ENCODE measurements at places on chromosomes 1 and 21.

DNA sequence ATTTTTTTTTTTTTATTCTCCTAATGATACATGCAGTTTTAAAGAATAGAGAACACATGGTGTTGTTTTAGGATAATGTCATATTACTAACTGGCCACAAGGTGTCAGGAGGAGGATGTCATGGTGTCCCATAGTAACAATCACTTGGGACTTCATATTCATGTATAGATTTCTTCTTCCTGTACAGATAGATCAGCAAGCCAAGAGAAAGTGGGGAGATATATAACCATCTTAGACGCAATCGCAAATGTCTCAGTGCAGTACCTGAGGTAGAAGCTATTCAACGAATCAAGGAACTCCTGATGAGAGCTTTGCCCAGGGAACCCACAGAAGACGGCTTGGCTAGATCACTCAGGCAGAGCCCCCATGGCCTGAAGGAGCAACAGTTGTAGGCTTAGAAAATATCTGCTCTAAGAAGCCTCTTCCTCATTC is 12.3 kb downstream of the OR2T11 start:
- DNase-seq: no peak

- no peak for DNase-seq
These were observed 43.5 kb downstream of the SNX7 start for GRCh38 chr1:98704971-98705370.

GRCh38 chr1:172973424-172973823 is 77.3 kb downstream of the TNFSF18 start:
- no peak for DNase-seq

DNA sequence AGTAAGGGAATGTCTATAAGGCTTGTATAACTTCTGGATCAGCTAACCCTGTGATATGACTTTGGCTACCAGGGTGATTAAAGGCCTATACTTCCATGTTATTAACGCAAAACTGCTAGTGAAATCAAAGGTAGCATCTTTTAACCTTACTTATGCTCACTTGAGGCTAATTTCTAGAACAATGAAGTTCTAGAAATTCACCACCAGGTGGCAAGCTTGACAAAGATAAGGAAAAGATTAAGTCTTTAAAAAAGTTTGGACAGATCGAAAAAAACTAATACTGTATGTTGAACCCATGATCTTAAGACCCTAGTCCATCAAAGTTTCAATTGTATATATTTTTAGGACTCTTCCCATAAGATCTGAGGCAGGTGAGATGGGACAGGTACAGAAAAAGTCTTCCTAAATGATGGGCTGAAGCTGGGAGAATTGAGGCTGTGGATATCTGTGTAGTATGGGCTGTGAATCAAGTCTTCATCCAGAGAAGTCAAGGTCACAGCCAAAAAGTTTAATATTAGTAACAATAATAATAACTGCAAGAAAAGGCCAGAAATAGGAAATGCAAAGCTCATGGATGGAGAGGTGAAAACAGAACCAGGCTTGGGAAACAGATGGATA is 18.8 kb downstream of the KYAT3 start:
- no peak for DNase-seq

DNA sequence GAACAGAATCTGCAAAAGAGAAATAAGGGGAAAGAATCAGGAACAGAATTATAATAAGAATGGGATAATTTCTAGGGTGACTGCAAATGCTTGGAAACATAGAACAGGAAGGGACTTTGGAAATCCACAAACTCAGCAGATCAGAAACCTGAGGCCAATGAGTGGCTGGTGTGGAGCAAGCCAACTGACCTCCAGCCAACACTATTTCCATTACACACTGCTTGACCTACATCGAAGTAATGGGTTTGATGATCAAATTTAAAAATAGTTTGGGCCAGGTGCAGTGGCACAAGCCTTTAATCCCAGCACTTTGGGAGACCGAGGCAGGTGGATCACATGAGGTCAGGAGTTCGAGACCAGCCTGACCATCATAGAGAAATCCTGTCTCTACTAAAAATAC is 284.9 kb downstream of the GRIK1 start:
- no peak for DNase-seq

- DNase-seq: no peak
These were observed 15.1 kb downstream of the THBS3 start for GRCh38 chr1:155192346-155193274.

GRCh38 chr1:218079347-218079746 is 205.7 kb upstream of the RRP15 start:
- no peak for DNase-seq

- DNase-seq: no peak
These were observed 476.3 kb upstream of the RUNX1 start for GRCh38 chr21:35525443-35525842.

GRCh38 chr1:20365421-20366055 is 74.9 kb downstream of the VWA5B1 start:
- DNase-seq: no peak

DNA sequence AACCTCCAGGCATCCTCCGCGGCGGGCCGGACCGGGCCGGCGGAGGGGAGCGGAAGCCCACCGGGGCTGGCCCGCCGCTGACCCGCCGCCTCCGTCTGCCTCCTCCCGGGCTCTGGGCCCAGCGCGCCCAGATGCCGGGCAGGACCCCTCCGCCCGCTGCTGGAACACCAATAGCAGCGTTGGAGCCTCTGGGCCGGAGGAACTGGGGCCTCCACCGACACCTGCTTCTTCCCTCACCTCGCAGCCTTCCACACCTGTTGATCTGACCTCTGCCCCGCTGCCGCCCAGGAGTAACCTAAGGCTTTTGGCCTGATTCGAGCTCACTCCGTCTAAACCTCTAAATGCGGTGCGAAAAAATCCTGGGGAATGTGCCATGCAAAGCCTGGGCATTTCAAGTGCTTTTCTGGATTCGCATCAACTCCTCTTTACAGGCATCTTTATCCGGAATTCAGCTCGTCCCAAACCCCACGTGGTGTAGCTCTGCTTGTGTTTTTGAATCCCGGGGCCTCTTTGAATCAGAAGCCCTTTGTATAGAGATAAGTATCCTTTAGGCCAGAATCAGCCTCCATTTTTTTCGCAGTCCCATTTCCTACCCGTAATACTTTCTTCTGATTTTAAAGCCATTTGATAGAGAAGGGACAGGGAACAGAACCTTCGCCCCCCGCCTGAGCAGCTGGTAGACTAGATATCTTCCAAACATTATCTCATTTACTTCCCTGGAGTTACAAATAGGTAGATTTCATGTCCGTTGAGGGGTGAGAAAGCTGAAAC is 680 bp upstream of the CNN3 start:
- no peak for DNase-seq

- DNase-seq: no peak
These were observed 620.0 kb upstream of the B3GALT2 start for GRCh38 chr1:193806079-193807048.

GRCh38 chr1:43602990-43603389 is 47.0 kb upstream of the KDM4A start:
- DNase-seq: no peak

GRCh38 chr1:62997884-62998283 is 214.0 kb downstream of the ATG4C start:
- DNase-seq: no peak

DNA sequence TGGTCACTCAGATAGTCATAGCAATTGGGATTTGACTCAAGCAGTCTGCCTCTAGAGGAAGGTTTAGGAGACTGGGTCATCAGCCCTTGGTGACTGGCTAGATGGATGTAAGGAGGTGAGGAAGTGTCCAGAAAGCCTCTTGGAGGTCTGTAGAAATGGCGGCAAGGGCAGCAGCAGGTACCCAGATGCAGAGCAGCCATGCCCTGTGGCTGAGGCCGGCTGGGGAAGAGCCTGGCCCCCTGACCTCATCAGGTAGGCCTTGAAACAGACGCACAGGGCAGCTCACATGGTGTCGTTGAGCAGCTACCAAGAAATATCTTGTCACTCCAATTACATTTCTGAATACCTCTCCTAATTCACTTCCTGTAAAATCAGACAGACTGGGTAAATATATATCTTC is 98.2 kb downstream of the DMRTB1 start:
- no peak for DNase-seq

- no peak for DNase-seq
These were observed 8.8 kb upstream of the NADK start for GRCh38 chr1:1786836-1787605.

GRCh38 chr1:240170266-240170665 is 78.6 kb downstream of the FMN2 start:
- no peak for DNase-seq

DNA sequence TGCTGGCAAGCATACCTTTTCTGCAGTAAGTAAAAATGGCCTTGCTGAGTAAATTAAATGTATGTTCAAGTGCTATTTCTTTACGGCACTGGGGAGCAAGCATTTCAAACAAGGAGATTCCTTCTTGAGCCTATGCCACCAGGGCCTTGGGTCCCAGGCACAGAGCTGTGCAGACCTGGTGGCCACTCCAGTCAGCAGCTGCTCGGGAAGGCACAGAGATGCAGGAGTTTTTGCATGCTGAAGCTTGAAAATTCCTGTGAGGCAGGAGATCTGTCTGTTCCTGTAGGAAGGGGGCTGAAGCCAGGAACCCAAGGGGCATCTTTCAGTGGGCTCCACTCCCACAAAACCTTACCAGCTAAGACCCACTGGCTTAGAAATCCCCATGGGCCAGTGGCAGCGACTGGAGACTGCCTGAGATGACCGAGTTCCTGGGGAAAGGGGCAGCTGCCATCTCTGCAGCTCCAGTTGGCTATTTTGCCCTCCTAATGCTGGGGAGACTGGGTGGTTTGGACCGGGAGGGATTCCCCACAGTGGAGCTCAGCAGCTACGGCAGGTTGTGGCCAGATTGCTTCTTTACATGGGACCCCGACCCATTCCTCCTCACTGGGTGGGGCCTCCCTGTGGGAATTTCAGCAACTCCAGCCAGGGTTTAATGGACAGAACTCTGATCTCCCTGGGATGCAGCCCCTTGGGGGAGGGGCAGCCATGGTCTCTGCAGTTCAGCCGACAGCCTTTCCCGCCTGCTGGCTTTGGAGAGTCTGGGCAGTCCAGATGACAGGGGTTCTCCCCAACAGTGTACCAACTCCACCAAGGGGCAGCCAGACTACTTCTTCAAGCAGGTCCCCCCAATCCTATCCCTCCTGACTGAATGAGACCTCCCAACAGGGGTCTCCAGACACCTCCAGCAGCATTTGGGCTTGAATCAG is 8.4 kb upstream of the PGBD2 start:
- no peak for DNase-seq

DNA sequence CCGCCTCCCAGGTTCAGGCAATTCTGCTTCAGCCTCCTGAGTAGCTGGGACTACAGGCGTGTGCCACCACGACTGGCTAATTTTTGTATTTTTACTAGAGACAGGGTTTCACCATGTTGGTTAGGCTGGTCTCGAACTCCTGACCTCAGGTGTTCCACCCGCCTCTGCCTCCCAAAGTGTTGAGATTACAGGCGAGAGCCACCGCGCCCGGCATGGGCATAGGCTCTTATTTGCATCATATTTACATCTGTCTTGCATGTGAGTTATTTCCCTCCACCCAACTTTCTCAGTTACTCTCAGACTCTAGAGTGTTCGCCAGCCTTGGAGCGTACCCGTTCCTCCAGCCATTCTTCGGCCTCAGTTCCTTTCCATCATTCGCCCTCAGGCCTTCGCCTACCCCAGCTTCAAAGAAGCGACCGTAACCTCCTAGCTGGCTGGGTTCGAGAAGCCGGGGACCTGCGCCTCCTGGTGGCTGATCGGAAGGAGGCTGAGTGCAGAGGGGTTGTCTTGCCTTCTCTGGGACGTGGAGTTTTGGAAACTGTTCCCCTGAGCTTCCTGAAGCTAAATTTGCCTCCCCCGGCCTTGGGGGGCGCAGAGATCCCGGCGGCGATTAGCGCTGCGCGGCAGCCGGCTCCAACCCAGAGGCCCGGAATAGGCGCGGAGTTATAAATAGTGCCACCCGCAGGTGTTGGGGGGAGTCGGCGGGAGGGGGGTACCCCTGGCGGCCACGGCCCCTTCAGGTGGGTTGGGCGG is 3.6 kb upstream of the ZBTB7B start:
- DNase-seq: peak; percentile 79

- no peak for DNase-seq
These were observed 212.6 kb upstream of the VAMP3 start for GRCh38 chr1:7558481-7558880.

DNA sequence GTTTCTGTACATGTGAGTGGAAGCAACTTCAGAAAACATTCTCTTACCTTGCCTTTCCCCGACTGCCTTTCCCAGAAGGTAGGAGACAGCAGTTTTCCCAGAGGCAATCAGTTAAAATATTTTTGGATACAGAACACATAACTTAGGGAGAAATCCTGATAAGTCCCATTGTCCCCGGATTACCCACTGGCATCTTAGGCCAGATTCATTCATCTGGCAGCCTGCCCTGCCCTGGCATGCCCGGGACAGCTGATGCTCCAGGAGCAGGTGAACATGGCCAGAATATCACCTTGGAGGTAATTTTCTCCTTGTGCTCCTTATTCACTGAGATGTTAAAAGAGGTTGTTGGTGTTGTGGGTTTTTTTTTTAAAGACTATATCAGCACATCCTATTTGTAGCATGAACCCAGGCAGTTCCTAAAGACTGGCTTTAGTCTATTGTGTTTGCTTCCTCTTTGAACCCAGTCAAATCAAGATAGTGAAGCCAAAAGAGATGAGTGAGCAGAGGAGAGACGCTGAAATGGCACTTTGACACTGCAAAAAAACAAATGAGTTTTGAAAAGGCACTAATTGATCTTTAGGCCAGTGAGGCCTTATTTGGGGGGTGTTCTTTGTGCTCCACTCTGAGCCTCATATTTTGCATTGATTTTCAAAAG is 139.6 kb downstream of the PLPP3 start:
- no peak for DNase-seq

GRCh38 chr1:36988741-36989193 is 45.5 kb downstream of the GRIK3 start:
- DNase-seq: no peak

- no peak for DNase-seq
These were observed 16.4 kb upstream of the TARBP1 start for GRCh38 chr1:234495231-234495990.

GRCh38 chr1:12138196-12139168 is 28.3 kb upstream of the TNFRSF1B start:
- no peak for DNase-seq

- no peak for DNase-seq
These were observed 22.0 kb downstream of the SLAMF7 start for GRCh38 chr1:160761046-160761445.

DNA sequence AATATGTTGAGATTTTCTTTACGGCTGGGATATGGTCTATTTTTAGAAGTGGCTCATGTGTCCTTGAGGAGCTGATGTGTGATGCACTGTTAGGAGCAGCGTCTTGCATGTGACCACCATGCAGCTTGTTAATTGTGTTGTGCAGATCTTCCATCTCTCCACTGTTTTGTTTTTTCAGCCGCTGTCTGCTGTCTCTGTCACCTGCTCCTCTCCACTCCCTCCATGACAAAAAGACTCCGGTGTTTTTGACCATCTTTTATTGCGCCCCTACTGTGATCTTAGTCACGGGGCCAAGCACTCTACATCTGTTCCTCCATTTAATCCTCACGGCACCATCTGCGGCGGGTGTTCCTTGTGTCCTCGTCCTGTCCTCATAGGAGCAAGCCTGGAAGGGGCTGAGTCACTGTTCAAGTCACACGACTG is 51.8 kb downstream of the ADARB1 start:
- DNase-seq: no peak

Measured in SK-N-MC (cell line).